ENCODE measurements at places on chromosomes 12 and 14. TPM values are rescaled to one million over a fixed set of nuclear protein-coding genes. Genes with fewer than 3 reads are reported as not detected.

The DAO gene
- total RNA-seq = not detected

The RERGL gene
- not detected for total RNA-seq

The CDH24 gene
- total RNA-seq = 3.5 TPM

DNA sequence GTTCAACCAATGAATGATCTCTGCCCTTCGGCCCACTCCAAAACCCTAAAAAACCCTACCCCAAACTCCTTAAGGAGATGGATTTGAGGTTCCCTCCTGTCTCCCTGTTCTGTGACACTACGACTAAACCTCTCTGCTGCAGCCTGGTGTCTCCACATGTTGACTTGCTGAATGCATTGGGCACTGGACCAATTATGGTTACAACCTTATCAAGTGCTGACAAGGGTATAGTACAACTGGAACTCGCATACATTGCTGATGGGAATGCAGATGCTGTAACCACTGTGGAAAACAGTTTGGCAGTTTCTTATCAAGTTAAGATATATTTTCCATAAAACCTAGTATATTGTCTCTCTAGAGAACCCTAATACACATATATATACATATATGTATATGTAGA lies 6.3 kb upstream of the DICER1 start:
- no peak for DNase-seq

- DNase-seq = no peak
Measured at GRCh38 chr12:68446384-68446783, 114.2 kb upstream of the MDM1 start.

Data from renal cortical epithelial cell (primary cell).